ENCODE measurements at places on chromosomes 12 and 14. TPM values are rescaled to one million over a fixed set of nuclear protein-coding genes. Genes with fewer than 3 reads are reported as not detected.

SMIM41 gene
- 1.5 TPM for total RNA-seq

GRCh38 chr14:31927348-31927832 lies 149.7 kb upstream of the ARHGAP5 start:
- DNase-seq, result no peak

GPR137C gene
- 2.6 TPM for total RNA-seq

SLC15A4 gene
- 29.6 TPM for total RNA-seq

SCNN1A gene
- total RNA-seq, result 151 TPM

All from transverse colon (tissue), 4 donors.